Fibroblast of the aortic adventitia (primary cell): ENCODE measurements at places on chromosomes 4 and X.

DNA sequence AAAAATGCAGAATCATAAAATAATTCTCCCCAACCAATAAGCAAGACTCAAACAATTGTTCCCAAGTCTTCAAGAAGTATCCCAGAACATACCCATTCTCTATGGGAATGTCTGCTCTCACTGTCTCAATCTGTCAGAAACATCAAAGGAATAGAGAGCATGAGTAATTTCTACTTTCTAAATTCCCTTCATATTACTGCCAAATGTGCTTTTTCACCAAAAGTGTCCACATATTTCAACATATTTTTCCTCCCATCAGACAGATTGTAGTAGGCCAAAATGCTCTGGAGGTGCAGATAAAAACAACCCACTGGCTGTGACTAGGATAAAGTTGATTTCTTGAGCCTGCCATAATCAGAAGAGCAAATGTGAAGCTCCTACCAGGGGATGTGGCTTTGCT lies 692.0 kb upstream of the FAM241A start:
- DNase-seq, result peak; percentile 51

DNA sequence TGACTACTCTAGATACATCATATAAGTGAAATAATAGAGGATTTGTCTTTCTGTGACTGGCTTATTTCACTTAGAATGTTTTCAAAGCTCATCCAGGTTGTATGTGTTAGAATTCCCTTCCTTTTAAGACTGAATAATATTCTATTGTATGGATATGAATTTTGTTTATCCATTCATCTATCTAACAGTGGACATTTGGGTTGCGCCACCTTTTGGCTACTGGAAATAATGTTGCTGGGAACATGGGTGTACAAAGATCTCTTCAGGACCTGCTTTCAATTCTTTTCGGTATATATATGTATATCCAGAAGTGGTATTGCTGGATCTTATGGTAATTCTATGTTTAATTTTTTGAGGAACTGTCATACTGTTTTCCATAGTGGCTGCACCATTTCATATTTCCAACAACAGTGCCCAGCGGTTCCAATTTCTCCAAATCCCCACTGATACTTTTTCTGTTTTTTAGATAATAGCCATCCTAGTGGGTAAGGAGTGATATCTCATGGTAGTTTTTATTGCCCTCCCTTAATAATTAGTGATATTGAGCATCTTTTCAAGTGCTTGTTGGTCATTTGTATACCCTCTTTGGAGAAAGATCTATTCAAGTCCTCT lies 3.4 kb upstream of the SCD5 start:
- DNase-seq, result peak; percentile 60

DNA sequence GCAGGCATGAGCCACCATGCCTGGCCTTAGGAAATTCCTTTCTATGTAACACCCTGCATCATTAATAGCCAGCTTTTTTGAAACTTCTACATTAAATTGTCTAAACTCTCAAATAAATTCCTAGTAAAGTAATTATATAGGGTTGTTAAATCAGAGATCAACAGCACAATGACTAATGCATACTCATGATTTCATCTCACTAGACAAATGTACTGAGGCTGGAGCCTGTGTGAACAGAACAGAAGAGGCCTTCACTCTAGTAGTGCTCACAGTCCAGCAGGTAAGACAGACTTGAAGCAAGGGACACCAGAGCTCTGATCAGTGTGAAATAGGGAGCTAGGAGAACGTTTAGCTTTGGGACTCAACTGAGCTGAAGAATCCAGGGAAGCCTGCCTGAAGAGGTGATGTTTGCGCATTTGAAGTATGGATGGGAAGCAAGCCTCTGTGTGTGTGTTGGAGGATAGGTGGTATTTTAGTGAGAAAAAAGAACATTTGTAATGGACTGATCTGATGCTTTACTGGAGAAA lies 3.9 kb downstream of the ZFP42 start:
- DNase-seq, result no peak

GRCh38 chr4:26028793-26029567 lies 115.0 kb downstream of the SMIM20 start:
- DNase-seq, result peak; percentile 68

DNA sequence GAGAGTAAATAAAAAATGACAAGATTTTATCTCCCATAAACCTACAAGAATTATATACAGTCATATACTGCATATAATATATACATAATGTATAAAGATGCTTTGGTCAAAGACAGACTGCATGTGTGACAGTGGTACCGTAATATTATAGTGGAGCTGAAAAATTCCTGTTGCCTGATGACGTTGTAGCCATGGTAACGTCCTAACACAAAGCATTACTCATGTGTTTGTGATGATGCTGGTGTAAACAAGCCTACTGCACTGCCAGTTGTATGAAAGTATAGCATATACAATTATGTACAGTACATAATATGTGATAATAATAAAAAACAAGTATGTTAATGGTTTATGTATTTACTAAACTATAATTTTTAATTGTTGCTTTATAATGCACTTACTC lies 245.2 kb upstream of the CENPE start:
- DNase-seq, result no peak

DNA sequence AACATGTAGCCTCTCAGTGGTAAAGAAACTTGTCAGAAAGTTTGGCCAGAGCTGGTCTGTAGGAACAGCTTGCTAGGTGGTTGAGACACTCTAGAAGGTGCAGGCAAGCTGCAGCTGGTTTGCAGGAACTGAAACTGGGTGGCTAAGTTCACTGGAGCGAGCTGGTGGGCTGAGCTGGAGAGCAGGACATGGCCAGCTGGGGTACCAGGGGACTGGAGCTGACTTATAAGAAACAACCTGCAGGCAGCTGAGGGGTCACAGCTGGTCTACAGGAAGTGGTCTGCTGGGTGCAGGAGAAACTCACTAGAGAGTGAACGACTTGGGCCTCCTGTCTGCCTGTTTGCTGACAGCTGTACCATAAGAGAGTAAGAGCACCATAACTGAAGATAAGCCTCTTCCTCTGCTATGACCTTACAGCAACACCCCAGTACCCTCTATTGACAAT lies 157.1 kb upstream of the LNX1 start:
- DNase-seq, result no peak
